Testis (tissue), 5 donors: ENCODE measurements at places on chromosomes 12 and 14.

DNA sequence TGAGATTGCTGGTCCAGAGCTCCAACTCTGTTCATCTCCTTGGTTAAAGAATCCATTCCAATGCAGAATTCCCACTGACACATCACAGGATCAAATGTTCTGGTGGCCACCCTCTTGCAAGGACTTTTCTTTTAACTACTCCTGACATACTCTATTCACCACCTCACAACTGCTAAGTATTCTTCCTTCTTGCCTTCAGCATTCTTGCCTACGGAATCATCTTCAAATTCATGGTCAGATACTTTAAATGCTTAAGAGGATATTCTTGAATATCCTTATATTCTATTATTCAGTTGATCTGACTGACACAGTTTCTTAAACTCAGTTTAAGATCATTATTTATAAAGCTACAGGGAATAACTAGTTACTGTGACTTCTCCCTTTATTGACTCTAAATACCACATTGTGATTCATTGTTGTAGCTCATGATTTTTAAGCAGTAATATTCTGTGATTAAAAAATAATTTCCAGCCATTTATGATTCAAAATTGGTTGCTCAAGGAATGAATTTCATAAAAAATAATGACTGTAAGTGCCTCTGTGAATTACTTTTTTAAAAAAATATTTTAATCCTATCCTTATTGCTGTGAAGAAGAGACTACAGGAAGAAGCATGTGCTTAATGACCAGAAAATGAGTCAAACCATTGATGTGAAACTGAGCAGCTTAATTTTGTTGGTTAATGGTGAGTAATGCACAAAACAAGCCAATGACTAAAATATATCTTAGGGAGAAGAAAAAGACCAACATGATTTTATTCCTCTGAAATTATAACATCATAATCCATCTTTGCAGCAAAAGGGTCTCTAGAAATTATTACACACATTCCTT is 207.1 kb downstream of the PIK3C2G start:
- H3K36me3 ChIP-seq = no peaks in the 10 kb centered on the region
- no peak for DNase-seq
- no peak overlapping the region for H3K27ac ChIP-seq
- no peaks in the 10 kb centered on the region for H3K4me1 ChIP-seq

GRCh38 chr14:68479247-68479646 is 313.6 kb downstream of the ZFP36L1 start:
- H3K4me1 ChIP-seq = peaks cover 7% of the 10 kb centered on the region
- no peak overlapping the region for H3K27ac ChIP-seq
- no peaks in the 10 kb centered on the region for H3K36me3 ChIP-seq
- no peak for DNase-seq
- H3K4me3 ChIP-seq = no peak overlapping the region

DNA sequence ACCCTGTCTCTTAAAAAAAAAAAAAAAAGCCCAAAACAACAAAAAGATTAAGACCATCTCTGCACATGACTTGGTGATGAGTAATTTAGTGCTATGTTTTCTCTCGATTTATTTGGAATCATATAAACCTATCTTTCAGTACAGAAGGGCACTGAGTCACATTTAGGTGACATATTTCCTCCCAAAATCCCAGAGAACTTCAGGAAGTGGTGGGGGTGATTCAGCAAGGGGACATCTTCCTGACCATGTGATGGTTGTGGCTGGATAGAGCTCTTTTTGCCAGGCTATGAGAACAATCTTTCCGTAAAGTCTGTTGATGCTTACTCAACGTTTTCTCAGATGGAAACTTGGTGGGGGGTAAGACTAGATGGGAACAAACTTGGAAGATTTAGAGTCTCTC is 50.0 kb downstream of the PPFIBP1 start:
- H3K4me3 ChIP-seq = no peak overlapping the region
- no peak for DNase-seq
- peaks cover 7% of the 10 kb centered on the region for H3K4me1 ChIP-seq
- no peak overlapping the region for H3K27ac ChIP-seq

DNA sequence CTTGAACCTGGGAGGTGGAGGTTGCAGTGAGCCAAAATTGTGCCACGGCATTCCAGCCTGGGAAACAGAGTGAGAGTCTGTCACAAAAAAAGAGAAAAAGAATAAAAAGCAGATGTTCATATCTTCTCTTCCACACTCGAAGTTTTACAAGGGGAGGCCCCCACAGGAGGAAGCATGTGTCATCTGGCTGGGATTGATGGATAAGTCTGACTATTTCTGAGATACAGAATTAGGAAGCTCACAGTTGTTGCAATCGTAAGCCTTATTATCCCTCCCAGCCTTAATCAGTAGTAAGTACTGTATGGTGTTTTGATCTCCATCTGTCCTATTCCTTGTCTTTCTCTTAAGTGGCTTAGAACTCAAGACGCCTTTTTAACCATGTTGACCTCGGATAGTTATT is 31.9 kb upstream of the RASSF8 start:
- DNase-seq = no peak
- H3K4me3 ChIP-seq = no peak overlapping the region
- no peaks in the 10 kb centered on the region for H3K36me3 ChIP-seq
- no peak overlapping the region for H3K27ac ChIP-seq

DNA sequence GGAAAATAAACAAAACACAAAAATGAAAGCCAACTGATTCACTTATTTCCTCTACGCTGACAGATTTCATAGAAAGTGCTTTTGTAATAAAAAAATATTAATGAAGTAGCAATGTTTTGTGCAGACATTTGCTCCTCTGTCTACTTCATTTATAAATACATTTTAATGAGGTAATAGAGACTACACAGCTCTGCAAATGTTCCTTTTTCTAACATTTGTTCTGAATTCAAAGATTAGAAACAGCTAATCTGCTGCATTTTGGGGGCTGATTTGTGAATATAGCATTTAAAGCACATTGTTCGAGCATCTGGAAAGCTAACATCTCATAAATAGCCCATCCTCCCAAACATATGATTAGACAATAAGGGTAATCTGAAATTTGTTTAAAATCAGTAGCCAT is 97.8 kb downstream of the PRKD1 start:
- H3K27me3 ChIP-seq = no peaks in the 10 kb centered on the region
- H3K4me3 ChIP-seq = no peak overlapping the region
- H3K36me3 ChIP-seq = no peaks in the 10 kb centered on the region
- no peak for DNase-seq
- no peak overlapping the region for H3K27ac ChIP-seq

DNA sequence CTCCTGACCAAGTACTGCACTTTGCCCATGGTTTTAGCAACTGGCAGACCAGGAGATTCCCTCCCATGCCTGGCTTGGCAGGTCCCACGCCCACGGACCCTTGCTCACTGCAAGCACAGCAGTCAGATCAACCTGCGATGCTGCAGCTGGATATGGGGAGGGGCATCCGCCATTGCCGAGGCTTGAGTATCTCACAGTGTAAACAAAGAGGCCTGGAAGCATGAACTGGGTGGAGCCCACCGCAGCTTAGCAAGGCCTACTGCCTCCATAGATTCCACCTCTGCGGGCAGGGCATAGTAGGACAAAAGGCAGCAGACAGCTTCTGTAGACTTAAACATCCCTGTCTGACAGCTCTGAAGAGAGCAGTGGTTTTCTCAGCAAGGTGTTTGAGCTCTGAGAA is 479.8 kb downstream of the FUT8 start:
- no peak for DNase-seq
- H3K4me3 ChIP-seq = no peak overlapping the region
- H3K36me3 ChIP-seq = no peaks in the 10 kb centered on the region
- H3K27me3 ChIP-seq = no peaks in the 10 kb centered on the region

DNA sequence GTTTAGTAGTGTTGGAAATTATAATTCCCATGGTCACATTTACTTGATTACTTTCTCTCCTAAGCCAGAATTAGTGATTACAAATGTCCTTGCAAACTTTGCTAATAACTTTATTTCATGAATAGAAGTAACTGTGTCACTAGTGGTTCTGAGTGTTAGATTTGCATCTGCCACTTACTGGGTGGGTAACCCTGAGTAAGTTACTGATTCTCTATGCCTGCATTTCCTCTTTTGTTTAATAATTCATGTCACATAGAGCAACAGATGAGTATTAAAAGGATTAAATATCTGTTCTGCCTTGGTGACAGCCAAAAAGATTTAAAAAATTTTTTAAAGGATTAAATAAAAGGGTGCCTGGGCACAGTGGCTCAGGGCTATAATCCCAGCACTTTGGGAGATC is 78.6 kb downstream of the BHLHE41 start:
- no peak for DNase-seq
- H3K27me3 ChIP-seq = no peaks in the 10 kb centered on the region
- no peak overlapping the region for H3K4me3 ChIP-seq

- no peaks in the 10 kb centered on the region for H3K4me1 ChIP-seq
- H3K4me3 ChIP-seq = no peak overlapping the region
- no peaks in the 10 kb centered on the region for H3K36me3 ChIP-seq
- no peak for DNase-seq
- H3K27me3 ChIP-seq = no peaks in the 10 kb centered on the region
Observed at GRCh38 chr14:93395231-93395630, 35.5 kb upstream of the UNC79 start.

- DNase-seq = no peak
- H3K4me1 ChIP-seq = no peaks in the 10 kb centered on the region
- H3K4me3 ChIP-seq = no peak overlapping the region
- no peaks in the 10 kb centered on the region for H3K27me3 ChIP-seq
- H3K27ac ChIP-seq = no peak overlapping the region
Observed at GRCh38 chr14:103191844-103192243, 68.6 kb downstream of the TNFAIP2 start.

DNA sequence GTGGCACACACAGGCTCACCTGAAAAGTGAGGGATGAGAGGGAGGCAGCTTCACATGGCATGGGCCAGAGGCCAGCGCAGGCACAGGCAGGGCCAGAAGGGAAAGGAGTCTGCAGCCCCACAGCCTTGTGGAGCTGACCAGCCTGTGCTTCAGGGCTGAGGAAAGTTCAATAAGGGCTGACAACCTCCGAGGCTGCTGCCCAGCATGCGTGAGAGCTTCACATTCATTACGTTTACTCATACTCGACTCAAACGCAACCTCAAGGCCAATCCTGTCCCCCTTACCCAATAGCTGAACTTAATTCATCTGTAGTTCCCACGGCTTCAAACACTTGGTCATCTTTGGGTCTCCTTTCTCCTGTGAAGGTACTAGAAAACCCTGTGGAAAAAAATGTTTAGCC is 4.8 kb downstream of the MMAB start:
- H3K27me3 ChIP-seq = no peaks in the 10 kb centered on the region
- H3K36me3 ChIP-seq = no peaks in the 10 kb centered on the region
- DNase-seq = no peak
- H3K27ac ChIP-seq = no peak overlapping the region

DNA sequence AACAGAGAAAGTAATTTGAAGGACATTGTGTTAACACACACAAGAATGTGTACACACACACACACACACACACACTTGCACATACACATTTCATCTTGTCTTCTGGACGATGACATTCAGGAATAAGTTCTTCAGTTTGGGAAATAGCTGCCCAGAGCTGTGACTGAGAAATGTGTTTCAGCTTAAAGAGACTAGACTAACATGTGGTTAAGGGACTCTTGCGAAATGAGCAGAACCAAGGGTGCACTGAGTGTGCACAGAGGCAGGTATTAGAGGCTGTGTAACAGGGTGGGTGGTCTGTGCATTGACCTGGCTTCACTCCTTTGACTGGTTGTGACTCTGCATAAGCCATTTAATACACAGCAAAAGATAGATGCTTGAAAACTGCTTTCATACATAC is 29.4 kb upstream of the KCNA5 start:
- no peak for DNase-seq
- H3K27me3 ChIP-seq = no peaks in the 10 kb centered on the region
- H3K4me1 ChIP-seq = no peaks in the 10 kb centered on the region

GRCh38 chr12:13592063-13592942 is 389.1 kb downstream of the GRIN2B start:
- no peaks in the 10 kb centered on the region for H3K4me1 ChIP-seq
- DNase-seq = no peak
- H3K27ac ChIP-seq = no peak overlapping the region
- H3K27me3 ChIP-seq = no peaks in the 10 kb centered on the region
- H3K36me3 ChIP-seq = no peaks in the 10 kb centered on the region

GRCh38 chr12:123126294-123127181 is 24.4 kb downstream of the PITPNM2 start:
- no peak overlapping the region for H3K4me3 ChIP-seq
- H3K27me3 ChIP-seq = no peaks in the 10 kb centered on the region
- DNase-seq = no peak
- peaks cover 6% of the 10 kb centered on the region for H3K4me1 ChIP-seq
- H3K36me3 ChIP-seq = no peaks in the 10 kb centered on the region

DNA sequence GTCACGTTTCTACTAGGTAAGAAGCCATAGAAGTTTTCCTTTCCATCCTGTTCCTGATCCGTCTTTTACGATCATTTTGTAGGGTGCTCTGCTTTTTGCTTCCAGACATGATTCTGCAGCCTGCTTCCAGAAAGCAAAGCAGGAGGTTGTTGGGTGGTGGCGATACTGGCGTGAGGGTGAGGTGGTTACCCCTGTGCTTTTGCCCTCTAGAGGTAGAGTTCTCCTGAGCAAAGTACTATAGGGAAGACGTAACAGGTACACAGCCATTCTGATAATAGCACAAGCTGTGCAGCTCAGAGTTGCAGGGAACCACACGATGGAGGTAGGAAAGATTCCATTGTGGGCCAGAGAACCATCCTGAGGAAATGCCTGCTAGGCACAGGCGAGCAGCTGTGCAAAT is 186.0 kb downstream of the PAH start:
- H3K4me3 ChIP-seq = no peak overlapping the region
- H3K27me3 ChIP-seq = no peaks in the 10 kb centered on the region
- H3K27ac ChIP-seq = no peak overlapping the region
- DNase-seq = no peak

DNA sequence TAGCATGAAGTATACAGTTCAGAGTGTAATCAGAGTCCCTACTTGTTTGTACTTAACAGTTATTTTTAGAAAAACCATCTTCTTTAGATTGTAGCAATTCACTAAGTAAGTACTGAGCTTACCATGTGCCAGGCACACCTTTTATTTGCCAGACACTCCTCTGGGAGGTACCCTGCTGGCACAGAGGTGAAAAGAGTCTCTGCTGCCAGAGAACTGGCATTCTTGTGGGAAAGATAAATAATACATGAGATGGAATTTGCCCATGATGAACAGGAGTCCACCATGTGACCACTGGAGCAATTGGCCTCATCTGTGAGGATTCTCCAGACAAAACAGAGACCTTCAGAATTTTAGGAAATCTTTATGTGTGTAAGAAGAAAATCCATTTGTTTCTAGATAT is 199.3 kb upstream of the SLC16A7 start:
- no peaks in the 10 kb centered on the region for H3K27me3 ChIP-seq
- no peaks in the 10 kb centered on the region for H3K4me1 ChIP-seq
- DNase-seq = no peak
- H3K4me3 ChIP-seq = no peak overlapping the region
- H3K36me3 ChIP-seq = no peaks in the 10 kb centered on the region

GRCh38 chr14:65169351-65169750 is 67.0 kb upstream of the MAX start:
- no peaks in the 10 kb centered on the region for H3K36me3 ChIP-seq
- H3K4me3 ChIP-seq = no peak overlapping the region
- H3K27ac ChIP-seq = no peak overlapping the region

GRCh38 chr12:11812586-11813437 is 163.3 kb downstream of the ETV6 start:
- H3K4me1 ChIP-seq = peaks cover 37% of the 10 kb centered on the region
- H3K27me3 ChIP-seq = no peaks in the 10 kb centered on the region
- H3K27ac ChIP-seq = peak overlapping the region; percentile 80
- H3K36me3 ChIP-seq = no peaks in the 10 kb centered on the region
- H3K4me3 ChIP-seq = no peak overlapping the region
- no peak for DNase-seq

GRCh38 chr14:76948213-76948947 is 80.1 kb downstream of the IRF2BPL start:
- no peaks in the 10 kb centered on the region for H3K27me3 ChIP-seq
- no peak overlapping the region for H3K4me3 ChIP-seq
- H3K27ac ChIP-seq = no peak overlapping the region
- no peaks in the 10 kb centered on the region for H3K36me3 ChIP-seq
- H3K4me1 ChIP-seq = peaks cover 34% of the 10 kb centered on the region

GRCh38 chr14:55297611-55298499 is 26.6 kb downstream of the FBXO34 start:
- no peak overlapping the region for H3K4me3 ChIP-seq
- H3K4me1 ChIP-seq = peaks cover 18% of the 10 kb centered on the region
